Hematopoietic multipotent progenitor cell (in vitro differentiated cells): ENCODE measurements at places on chromosomes 4 and X. TPM values are rescaled to one million over a fixed set of nuclear protein-coding genes. Genes with fewer than 3 reads are reported as not detected.

DNA sequence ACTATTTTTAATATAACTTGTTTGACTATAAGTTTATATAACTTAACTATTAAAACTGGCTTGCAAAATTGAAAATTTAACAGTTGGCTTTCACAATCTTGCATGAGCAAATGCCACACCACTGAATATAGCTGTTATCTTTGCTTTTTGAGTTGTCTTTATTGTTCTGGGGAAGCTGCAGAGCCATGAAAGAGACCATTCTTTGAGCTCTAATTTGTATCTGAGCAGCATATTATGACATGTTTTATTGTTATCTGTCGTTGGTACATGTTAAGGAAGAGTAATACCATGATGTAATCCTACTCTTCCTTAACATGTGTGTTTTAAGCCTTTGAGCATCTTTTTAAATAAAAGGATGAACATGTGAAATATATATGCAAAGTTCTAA lies 97.1 kb upstream of the ANK2 start:
- DNase-seq: no peak

GRCh38 chrX:98380106-98380505 lies 1496.4 kb downstream of the RPA4 start:
- DNase-seq: no peak

DNA sequence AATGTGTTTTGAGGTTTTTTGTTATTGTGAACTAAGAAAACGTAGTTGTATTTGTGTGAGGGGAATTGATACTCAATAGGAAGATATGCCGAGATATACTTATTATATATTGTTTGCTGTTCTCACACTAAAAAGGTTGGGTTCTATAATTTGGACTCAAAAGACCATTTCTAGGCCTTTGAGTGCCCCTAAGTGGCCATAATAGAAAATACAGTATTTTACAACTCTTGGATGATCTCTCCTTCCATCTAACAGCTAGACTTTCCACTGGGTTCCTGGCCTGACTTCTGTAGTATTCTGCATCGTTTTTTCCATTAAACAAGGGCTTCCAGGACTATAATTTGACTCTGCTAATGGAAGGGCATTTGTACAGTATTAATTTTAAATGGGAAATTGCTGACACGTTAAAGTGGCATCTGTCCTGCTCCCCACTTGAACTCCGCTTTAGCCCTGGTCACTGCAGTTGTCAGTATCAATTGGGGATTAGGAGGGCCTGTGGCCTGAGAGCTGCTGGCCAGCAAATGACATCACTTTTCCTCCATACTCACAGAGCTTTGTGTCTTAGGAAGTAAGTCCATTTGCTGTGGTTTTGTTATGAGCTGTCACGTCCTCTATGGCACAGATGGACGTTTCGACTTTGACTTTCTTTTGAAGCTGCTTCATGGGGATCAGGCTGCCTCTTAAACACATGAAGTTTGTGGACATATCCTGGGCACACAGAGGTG lies 176.9 kb downstream of the SLIT2 start:
- peak; percentile 16 for DNase-seq

- no peak for DNase-seq
These were observed 251.2 kb downstream of the CFAP299 start for GRCh38 chr4:80586716-80587115.

DNA sequence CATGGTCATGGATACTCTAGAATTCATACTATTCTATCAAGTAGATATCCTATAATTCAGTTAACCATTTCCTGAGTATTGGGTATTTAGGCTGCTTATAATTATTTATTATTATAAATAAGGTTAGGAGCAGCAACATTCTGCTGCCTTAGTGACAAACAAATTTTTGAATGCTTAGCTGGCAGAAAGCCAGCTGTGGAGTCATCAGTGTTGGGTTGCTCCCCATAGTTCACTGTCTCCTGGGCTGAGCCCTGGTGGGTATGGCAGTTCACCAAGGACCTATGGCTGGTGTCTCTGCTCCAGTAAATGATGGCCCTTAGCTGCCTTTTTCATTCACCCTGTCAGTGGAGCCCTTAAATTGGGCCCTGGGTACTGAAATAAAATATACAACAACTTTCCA lies 61.8 kb downstream of the SMARCA5 start:
- DNase-seq: no peak

GRCh38 chrX:130167040-130167439 lies 1.4 kb upstream of the AIFM1 start:
- no peak for DNase-seq

- DNase-seq: no peak
These were observed 7.6 kb upstream of the OGT start for GRCh38 chrX:71525316-71525715.

DNA sequence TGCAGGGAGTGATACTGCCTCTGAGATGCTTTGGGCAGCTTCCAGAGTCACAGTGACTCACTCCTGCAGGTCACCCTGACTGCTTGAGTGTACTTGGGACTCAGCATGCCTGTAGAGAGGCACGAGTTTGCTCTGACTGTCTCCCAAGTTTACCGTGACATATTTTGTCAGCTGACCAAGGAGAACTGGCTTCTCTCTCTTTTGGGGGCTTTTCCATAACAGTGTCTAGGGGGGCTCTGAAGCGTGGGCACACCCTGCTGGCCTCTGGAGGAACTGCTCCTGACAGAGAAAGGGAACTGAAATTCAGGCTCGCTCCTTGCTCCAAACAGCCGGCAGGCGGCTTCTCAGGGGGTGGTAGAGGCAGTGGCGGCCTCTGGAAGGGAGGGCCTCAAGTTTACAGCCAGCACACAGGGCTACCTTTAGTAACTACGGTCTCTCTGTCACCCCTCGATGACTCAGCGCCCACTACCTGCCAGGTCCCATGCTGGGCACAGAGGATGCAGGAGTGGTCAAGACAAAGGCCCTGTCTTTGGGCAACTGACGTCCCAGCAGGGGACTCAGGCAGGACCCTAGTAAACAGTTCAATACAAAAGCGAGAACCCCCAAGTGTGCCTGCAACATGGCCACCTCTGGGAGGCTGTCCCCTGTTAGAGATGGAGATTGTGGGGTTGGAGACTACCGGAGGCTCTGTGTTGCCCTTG lies 17.8 kb downstream of the ZNF185 start:
- DNase-seq: no peak

GRCh38 chrX:38214551-38215531 lies 5.8 kb downstream of the SRPX start:
- no peak for DNase-seq

- no peak for DNase-seq
These were observed 142.9 kb downstream of the TMEM164 start for GRCh38 chrX:110145854-110146253.

DNA sequence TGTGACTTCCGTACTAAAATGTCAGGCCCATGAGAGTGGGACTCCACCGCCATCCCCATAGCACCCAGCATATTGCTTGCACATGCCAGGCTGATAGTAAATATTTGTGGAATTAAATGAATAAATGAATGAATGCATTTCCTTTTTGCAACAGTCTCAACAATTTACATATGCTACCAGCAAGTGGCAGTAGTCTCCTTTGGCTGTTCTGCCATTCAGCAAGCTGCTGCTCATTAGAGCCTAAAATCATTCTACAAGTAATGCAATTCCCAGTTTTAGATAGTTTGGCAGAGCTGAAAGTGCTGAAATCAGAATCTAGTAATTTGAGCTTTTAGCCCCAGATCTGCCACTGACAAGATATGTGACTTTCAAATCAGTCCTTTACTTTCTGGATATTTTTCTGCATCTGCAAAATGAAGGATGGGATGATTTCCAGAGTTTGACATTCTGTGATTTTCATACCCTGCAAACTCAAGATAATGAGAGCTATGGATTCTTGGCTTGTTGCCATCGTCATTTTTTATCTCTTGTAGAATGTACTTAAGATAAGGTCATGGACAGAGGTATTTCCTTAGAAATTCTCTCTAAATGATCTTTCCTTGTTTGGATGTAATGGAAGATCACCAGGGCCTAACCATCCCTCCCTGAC lies 35.7 kb upstream of the INTS6L start:
- peak; percentile 28 for DNase-seq

GRCh38 chr4:111871802-111872201 lies 273.5 kb upstream of the FAM241A start:
- DNase-seq: no peak

DNA sequence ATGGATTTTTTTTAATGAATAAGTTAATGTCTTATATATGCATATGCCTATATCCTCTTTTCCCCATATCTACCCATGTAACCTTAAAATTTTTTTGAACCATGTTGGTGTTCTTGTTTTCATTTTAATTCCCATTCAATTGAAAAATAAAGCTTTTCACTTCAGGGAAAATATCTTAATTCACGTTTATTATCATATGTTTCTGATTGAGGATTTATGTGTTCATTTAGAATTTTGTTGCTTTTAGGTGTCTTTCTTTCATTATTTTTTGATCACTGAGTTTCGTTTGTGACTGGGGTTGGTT lies 29.1 kb downstream of the HADH start:
- DNase-seq: no peak

GRCh38 chr4:149349541-149349940 lies 466.1 kb downstream of the IQCM start:
- no peak for DNase-seq

DNA sequence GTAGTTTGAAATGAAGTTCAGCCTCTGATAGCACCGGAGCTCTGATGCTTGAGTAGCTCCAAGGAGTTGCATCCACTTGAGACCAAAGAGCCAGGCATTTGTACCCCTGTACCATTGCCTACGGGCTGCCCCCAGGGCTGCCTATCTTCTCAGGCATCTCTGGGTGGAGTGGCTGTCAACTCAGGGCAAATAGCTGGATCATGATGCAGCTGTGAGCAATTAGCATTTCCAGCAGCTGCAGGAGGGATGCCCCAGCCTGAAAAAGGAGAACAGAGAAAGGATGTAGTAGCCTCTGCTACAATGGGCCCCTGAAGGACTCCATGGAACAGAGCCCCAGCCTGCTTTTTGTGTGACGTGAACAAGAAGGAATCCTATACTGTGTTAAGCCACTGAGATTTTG lies 492.6 kb downstream of the BCOR start:
- DNase-seq: no peak

DNA sequence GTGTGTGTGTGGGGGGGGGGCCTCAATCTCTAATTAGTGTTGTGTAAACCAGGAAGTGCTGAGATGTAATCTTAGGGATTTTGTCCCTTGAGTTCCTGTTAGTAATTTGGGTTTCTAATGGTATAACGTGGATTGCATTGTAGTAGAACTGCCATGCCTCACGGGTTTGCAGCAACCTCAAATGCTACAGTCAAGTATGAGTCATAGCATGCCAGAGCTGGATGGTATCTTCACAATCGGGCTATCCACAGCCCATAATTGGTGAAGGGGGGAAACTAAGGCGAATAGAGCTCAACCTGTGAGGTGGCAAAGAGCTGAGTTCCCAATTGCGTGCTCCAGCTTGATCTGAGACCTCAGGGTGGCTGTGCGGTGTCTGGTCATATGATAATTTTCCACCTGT lies 2.2 kb upstream of the FMR1NB start:
- no peak for DNase-seq

- DNase-seq: no peak
These were observed 76.1 kb upstream of the EMCN start for GRCh38 chr4:100593935-100594334.

- no peak for DNase-seq
These were observed 45.9 kb downstream of the PDGFRA start for GRCh38 chr4:54274795-54275665.

DNA sequence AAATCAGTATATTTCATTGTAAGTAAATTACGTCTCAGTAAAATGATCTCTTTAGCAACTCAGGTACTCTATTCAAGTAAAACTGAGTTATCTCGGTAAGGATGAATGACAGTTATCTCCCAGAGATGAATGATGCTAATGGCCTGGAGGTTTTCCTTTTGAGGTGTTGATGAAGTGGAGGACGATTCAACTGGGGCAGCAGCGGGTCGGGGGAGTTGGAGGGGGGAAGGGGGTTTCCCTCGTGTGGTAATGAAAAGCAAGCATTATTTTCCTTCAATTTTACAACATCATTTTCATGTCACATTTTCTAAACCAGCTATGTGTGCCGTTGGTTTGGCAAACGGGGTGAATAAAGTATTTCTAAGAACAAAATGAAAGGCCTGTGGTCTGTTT lies 92.4 kb upstream of the ATXN3L start:
- no peak for DNase-seq

- DNase-seq: no peak
These were observed 101.7 kb downstream of the PHOX2B start for GRCh38 chr4:41646862-41647261.

- peak; percentile 26 for DNase-seq
These were observed 49.1 kb downstream of the APOOL start for GRCh38 chrX:85052636-85053343.

- no peak for DNase-seq
These were observed 111.3 kb upstream of the ATP8A1 start for GRCh38 chr4:42768125-42768748.

DNA sequence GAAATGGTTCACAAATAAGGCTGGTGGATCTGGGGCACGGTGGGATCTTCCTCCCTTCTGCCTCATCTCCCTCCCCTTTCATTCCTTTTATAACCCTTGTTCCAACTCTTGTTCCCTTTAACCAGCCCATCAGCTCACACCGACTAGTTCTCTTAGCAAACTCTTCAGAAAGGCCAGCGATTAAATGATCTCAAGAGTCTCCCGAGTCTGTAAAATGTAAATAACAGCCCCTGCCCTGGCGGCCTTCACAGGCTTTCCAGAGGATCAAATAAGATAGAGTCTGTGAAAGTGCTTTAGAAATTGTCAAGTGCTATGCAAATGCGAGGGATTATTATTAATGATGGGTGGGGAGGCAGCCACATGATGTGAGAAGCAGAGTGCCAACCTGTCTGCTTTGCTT lies 27.1 kb downstream of the TSC22D3 start:
- no peak for DNase-seq

DNA sequence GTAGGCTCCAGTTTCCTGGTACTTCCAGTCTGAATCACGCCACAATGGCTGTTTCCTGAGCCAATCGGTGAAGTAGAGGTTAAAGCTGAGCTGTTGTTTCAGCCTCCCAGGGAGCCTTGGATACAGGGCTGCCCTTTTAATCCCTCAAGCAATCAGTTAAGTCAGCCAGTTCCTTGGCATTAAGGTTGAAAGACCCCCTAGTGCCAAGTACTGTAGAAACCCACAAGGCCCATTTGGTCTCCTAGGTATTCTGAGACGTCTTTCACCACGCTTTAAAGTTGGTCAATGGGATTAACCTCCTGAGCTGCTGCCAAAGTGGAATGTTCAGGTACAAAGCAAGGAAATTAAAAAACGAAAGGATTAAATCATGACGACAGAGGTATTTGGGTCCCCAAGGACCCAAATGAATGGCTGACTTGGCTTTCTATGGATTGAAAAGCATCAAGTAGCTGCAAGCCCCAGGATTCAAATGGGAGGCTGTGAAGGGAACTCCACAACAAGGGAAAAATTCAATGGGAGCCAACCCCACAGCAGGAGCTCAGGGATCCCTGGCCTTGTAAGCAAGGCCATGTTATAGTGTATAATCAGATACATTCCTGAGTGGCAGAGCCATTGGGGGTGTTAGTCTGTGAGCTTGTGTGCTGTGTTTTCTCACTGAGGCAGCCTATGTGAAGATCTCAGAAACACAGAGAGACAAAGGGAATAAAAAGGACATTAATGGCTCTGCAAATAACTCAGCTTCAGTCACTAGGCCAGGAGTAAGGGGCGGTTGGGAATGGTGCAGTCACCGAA lies 86.0 kb downstream of the ATG4A start:
- no peak for DNase-seq

DCAF4L1 gene
- under 0.01 TPM for total RNA-seq

FRG2 gene
- total RNA-seq: not detected

ARHGEF9 gene
- 11.8 TPM for total RNA-seq

TREX2 gene
- 4.3 TPM for total RNA-seq

ATP6AP1 gene
- total RNA-seq: 95.1 TPM

GPRASP3 gene
- total RNA-seq: 1.6 TPM

IL1RAPL1 gene
- under 0.01 TPM for total RNA-seq

ARSJ gene
- total RNA-seq: under 0.01 TPM

RNF212 gene
- total RNA-seq: 1.1 TPM

KCND1 gene
- total RNA-seq: 3.0 TPM

PCDH11X gene
- total RNA-seq: under 0.01 TPM

CACNA1F gene
- total RNA-seq: 1.3 TPM
